NCI-H524 treated with DMSO at 0.1 percent for 48 hours (cell line): ENCODE measurements at places on chromosomes 6 and 20.

DNA sequence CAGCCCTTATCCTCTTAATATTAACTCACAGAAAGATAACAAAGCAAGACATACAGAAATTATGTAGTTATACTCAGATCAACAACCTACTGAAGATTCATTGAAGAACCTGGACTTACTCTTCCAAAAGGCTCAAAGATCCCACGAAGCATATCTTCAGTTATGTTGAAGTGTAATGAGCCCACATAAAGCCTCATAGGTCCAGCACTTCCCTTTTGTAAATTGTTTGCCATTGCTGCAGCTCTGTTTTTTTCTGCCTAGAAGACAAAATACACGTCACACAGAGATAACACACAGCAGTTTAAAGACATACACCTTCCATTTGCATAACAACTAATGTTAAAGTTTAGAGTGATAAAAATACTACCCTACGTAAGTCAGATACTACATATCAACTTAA lies 20.4 kb downstream of the RBM39 start:
- no peak for DNase-seq

- no peak for DNase-seq
Measured at GRCh38 chr20:3733119-3733995, 872 bp downstream of the HSPA12B start.

GRCh38 chr6:73713426-73714147 lies 17.6 kb downstream of the CD109 start:
- no peak for DNase-seq

DNA sequence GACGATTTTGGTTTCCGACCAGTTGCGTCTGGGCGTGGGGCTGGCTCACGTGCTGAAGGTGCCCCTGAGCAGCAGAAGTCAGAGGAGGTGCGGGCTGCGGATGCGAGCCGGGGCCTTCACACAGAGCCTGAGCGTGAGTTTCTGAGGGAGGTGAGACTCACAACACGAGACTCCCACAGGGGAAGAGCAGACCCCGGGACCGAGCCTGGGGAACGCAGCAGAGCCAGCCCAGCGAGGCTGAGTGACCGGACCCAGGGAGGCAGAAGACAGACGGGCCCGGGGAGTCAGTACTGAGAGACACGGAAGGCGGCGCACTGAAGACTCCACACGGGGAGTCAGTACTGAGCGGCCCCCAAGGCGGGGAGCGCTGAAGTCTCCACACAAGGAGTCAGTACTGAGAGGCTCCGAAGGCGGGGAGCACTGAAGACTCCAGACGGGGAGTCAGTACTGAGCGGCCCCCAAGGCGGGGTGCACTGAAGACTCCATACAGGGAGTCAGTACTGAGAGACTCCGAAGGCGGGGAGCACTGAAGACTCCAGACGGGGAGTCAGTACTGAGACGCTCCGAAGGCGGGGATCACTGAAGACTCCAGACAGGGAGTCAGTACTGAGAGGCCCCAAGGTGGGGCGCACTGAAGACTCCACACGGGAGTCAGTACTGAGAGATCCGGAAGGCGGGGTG lies 77.8 kb downstream of the DLL1 start:
- DNase-seq: no peak

GRCh38 chr6:72217626-72218025 lies 331.3 kb downstream of the RIMS1 start:
- no peak for DNase-seq

- DNase-seq: no peak
Measured at GRCh38 chr6:106377061-106377540, 16.6 kb downstream of the CRYBG1 start.
